ENCODE measurements at places on chromosomes 4 and X.

- no peak for DNase-seq
These were observed 195.7 kb upstream of the ANK2 start for GRCh38 chr4:112853662-112854256.

DNA sequence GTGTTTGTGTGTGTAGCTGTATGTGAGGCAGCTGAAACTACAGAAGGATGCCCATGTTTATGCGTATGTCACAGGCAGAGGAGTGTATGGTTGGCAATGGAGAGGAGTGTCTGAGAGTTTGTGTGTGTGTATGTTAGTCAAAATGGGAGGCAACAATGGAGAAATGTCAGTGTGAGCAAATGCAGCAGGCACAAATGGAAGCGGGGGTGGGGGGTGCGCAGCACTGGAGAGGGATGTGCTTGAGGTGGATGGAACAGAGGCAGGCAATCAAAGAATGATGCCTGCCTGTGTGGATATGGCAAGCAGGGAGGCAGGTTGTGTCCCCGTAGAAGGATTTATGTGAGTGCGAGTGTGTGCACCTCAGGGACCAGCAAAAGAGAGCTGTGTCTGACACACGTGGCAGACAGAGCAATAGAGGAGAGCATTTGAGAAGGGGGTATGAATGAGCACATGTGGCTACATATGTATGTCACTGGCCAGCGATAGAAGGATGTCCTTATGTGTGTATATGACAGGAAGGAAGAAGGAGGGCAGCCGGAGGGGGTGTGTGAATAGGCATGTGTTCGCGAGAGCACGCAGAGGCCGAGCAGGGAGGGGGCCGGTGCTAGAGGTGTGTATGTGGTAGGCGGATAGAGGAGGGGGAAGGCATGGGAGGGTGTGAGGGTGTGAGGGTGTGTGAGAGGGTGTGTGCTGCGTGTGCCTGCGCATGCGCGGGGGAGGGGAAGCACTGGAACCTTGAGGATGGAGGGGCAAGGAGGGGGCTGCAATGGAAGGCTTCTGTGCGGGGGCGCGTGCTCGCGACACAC lies 1.1 kb downstream of the PJA1 start:
- DNase-seq, result peak; percentile 30

DNA sequence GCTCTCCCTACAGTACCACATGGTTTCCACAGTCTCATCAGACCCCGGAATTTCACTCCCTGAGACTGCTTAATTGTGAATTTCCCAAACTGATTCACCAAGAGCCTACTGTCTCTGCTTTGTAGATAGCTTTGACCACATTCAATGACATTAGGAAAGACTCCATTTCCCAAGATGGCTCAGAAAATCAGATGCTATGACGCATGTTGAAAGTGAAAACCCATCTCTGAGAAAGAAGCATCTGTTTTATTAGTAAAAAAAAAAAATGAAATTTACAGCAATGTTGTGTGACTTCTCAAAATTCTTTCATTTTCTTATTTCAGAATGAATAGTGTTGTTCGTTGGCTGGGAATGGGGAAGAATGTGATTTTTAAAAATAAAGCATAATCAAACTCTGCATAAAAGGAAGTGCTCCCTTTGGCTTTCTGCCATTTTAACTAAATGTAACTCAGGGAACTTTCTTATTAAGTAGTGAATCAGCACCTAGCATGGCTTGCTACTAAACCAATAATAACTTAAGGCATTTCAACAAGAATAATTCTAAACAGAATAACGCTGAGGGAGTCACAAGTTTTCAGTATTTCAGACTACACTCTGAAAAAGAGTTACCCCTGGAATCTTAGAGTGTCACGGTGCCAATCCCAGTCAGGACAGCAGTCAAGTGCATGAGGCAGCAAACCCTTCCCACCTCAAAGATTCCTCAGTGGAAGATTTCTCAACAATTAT lies 97.4 kb upstream of the MYOZ2 start:
- DNase-seq, result no peak

- no peak for DNase-seq
These were observed 73.8 kb downstream of the FAM184B start for GRCh38 chr4:17707671-17708070.

DNA sequence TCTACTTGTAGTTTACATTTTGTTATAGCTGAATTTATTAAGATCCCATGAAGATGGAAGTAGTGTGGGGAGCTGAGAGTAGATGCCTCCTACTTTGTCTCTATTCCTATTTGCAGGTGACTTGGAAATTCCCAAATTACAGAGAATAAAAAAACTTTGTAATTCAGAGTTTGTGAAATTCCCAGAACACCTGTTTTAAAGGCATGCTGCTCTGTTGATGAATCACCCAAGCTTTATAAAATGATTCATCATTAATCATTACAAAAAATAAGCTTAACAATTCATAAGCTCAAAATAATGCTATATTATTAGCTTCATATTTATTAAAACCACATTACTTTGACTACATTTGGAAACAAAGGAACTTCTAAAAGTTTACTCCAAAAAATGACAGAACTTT lies 856.3 kb downstream of the RPA4 start:
- DNase-seq, result no peak

DNA sequence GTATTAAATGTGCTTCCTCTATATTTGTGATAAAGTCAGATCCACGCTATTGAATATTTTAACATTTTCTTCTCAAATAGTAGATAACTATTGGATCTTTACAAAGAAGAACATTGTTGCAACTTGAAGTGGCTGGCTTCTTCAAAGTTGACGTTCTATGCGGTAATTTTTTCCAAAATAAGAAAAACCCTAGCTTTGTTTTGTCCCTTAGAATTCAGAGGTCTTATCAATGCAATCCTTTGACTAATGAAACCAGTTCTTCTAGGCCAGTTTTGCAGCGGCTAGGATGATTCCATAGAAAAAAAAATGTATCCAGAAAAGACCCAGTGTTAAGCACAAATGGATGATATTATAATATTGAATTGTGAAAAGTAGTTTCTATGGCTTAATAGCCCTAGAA lies 89.6 kb downstream of the ANTXR2 start:
- no peak for DNase-seq

GRCh38 chr4:140076307-140076706 lies 77.7 kb downstream of the MAML3 start:
- DNase-seq, result no peak
